ENCODE measurements at places on chromosomes 16 and 17.

- no peak for DNase-seq
Measured at GRCh38 chr16:87052506-87052905, 264.7 kb downstream of the C16orf95 start.

GRCh38 chr16:5541356-5541755 lies 443.8 kb upstream of the EEF2KMT start:
- no peak for DNase-seq

GRCh38 chr16:29848420-29849297 lies 14.4 kb downstream of the CDIPT start:
- peak; percentile 81 for DNase-seq

DNA sequence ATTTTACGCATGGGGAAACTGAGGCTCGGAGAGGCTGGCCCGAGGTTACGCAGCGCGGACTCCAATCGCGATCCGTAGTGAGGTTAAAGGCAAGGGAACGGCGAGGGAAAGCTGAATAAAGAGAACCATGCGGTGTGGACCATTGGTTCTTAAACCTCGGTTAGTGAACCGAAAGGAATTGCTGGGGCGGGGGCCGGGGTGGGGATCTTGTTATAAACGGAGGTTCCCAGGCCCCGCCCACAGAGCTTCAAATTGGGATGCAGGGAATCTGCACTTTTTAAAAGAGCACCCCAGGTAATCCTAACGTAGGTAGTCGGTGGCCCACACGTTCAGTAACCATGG lies 524 bp downstream of the IQCK start:
- no peak for DNase-seq

DNA sequence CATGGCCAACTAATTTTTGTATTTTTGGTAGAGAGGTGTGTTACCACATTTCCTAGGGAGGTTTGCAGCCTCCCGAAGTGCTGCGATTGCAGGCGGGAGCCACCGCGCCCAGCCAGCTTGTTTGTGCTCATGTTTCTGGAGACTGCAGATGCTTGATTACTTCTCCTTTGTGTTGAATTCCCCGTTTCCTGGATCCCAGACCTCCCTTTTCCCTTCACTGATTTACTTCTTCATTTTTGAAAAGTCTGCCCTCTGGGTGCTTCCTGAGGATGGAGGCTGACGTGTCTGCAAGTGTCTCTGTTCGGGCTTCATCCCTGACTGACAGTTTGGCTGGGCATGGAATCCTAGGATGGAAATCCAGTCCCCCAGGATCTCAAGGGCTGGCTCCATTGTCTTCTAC lies 7.0 kb upstream of the TRIM47 start:
- no peak for DNase-seq

DNA sequence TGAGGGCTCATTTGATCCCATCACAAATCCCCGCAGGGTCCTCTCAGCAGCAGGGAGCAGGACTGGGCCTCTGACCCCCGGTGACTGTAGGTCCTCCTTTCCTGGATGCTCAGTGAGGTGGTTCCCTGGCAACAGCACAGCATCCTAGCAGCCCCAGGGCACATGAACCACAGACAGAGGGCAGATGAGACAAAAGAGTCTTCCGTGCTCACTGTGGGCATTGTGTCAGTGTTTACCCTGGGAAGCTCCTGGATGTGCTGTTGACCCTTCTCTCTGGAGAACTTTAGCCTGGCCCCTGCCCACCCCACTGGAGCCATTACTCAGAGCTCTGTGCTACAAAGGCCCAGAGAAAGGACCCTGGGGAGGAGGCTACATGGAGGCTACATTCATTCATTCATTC lies 21.7 kb upstream of the TMEM220 start:
- no peak for DNase-seq

Data from H54 (cell line).